Fibroblast of skin of left quadriceps (primary cell): ENCODE measurements at places on chromosomes 5 and 9.

DNA sequence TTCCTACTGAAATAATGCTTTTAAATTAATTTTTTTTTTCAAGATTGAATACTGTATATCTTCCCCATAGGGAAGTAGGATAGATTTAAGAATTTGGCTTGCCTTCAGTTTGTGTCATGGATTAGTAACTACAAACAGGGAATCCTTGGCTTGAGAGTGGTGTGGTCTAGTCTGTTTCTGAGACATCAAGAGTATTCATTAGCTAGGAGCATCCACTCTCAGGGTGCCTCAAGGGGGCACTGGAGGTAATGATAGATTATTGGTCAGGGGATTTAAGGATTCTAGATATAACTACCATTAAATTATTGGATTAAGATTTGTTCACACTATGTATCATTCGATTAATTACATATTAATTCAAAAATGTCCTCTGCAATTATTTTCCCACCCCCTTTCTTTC, 91.8 kb upstream of the TXNDC8 start:
- DNase-seq = no peak

- no peak for DNase-seq
These were observed 1014.1 kb downstream of the PTPRD start for GRCh38 chr9:9598723-9599122.

DNA sequence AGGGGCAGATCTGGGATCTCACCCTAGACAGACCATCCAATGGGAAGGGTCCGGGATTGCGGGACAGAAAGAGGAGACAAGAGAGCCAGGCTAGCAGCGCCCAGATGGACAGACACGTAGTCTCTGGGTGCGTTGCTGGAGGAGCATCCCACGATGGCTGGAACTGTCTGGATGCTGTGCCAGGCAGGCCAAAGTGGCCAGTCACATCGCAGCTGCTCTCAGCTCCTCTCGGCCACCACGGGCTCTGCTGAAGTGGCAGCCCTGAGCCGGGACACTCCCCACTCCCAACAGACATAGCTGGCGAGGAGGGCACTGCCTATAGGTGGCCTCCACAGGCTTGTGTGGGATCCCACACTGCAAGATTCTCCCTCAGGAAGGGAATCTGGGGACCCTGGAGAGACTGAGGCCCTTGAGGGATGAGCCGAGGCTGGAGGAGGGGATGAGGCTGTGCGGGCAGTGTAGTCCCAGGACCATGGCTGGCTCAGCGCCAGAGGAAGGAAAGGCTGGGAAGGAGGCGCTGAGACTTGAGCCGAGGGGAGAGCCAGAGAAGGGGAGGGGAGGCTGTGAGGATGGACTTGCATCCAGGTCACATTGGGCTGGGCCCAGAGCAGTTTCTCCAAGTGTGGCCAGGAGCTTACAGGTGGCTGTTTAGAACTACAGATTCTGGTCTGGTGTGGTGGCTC, 10.3 kb upstream of the WDR5 start:
- DNase-seq = no peak

GRCh38 chr5:108919591-108920326, 172.1 kb downstream of the FER start:
- no peak for DNase-seq

DNA sequence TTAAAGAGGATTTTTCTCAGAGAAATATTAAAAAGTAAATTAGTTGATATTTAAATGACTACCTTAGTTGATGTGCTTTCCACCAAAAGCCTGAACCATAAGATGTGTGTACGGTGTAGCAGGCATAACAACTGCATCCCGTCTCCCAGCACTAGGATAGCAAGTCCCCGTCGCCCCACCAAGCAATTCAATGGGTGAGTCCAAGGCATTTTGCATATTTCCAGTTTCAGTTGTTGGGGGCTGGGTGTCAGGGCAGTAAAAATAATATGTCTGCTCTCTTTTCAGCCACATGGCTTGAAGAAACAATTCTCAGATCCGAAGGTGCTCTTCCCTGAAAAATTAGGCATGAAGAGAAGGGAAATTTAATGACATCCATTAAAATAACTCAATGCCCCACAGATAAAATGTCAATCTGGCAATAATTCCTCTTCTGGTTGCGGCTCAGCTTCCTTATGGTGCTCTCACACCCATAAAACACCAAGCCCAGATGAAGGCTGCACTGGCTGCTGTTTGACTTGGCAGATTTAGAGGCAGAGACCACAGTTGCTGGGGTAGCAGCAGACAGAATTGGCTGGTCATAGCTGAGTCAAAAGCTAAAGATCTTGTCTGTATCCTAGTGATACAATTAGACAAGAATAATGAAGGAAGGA, 124.4 kb upstream of the ADCY2 start:
- no peak for DNase-seq
